Stimulated activated CD4-positive, alpha-beta T cell treated with anti-CD3 and anti-CD28 coated beads, TNF-alpha, amount 100 ng/mL, for 4 hours (primary cell): ENCODE measurements at places on chromosomes 16 and 17.

- DNase-seq = no peak
These were observed 5.8 kb downstream of the GPT2 start for GRCh38 chr16:46889942-46890300.

- DNase-seq = no peak
These were observed 12.1 kb upstream of the COTL1 start for GRCh38 chr16:84630009-84630408.

DNA sequence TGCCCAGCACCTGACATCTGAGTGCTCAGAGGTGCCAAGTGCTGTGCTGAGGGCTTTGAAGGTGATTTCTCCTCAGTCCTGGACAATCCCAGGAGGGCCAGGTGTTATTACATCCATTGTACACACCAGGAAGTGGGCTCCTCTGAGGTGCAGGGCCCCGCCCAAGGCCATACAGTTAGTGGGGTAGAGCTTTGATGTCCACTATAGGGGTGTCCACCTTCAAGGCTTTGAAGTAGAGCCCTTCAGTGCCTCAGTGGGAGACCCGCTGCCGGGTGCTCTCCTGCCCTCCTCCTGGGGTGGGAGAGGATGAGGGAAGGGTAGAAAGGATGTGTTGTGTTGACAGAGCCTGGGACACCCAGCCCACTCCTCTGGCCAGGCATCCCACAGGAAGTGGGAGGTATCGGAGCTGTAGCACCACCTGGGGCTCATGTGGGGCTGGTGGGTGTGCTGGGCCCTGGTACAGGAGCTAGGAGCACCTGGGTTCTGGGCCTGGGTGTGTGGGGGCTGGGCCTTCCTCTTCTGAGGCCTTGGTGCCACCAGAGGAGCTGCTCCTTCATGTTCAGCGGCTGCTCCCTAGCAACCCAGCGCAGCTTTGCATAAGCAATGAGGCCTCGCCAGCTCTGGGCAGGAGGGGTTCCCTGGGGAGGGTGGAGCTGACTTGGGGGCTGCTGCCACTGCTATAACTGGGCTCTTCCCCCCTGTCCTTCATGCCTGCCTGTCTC, 7.4 kb downstream of the LASP1 start:
- no peak for DNase-seq

GRCh38 chr16:21277927-21278706, at the start of gene CRYM:
Gene CRYM (minus strand): TSS chr16:21278290. CDS start chr16:21278251, 39 bp downstream.
- DNase-seq = no peak

DNA sequence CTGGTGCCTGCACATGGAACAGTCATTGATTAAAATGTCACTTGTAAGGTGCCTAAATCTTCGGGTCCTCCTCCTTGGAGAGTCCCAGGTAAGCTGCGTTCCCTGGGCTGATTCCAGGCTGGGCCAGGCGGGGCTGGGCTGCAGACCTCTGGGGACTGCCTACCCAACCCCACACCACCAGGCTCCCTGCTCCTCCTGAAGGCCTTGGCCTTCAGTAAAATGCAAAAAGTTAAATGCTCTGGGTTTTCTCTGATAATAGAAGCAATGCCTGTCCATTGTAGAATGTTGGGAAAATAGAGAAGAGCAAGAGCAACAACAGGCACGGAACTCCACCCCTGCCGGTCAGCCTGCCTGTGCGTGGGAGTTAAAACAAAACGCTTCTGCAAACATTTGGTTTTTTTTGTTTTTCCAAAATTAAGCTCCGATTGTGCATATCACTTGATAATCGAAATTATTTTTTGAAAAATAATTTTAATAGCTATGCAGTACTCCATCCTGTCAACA, 363.9 kb downstream of the SEC14L1 start:
- no peak for DNase-seq

- no peak for DNase-seq
These were observed 227.3 kb downstream of the HS3ST3A1 start for GRCh38 chr17:13374203-13375143.

GRCh38 chr16:10888320-10888937, 11.4 kb downstream of the CIITA start:
- DNase-seq = no peak

DNA sequence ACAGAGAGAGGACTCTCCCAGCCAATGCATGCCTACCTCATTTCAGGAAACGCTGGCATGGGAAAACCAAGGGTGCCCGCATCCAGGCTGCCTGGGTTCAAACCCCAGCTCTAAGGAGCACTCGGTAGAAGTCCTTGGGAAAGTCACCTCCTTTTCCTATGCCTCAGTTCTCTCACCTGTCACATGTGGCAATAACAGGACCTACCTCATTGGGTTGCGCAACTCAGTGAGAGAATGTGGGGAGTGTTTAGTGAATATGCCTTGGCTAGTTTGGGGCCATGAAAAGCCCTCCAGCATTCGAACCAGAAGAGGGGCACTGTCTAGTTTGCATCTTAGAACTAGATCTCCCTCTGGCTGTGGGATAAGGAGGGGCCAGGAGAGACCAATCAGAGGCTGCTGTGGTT, 9.0 kb upstream of the NXPH3 start:
- no peak for DNase-seq

DNA sequence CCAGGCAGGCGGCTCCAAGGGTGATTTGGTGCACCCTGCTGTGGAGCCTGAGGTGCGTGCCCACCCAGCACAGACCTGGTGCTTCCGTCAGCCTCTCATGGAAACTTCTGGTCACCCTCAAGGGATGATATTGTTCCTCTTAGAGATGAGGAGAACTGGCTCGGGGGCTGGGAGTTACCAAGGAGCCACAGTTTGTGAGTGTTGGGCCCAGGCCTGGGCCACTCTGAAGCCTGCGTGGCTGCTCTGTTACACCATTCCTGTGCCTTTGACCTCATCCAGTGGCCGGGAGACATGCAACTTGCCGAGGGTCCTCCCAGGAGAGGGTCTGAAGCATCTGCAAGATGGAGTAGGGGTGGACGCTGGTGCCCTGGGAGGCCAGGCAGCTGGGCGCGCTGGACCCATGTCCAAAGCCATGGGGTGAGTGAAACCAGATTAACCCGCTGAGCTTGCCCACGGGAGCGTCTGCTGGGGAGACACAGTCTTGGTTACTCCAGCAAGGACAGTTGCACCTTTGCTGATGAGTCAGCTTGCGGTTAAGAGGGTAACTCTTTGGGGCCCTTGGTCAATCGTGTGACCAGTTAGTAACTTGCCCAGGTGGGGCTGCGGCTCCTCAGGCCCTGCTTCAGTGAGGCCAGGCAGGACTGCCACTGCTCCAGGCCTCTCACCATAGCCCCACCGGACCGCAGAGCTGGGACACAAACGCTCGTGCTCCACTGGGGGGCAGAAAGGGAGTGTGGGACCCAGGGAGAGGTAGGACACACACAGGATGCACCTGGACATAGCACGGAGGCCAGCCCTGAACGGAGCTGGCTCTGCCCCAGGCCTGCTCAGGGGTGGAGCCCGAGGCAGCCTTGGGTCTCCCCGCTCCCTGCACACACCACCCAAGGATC, 7.5 kb downstream of the C16orf90 start:
- no peak for DNase-seq

DNA sequence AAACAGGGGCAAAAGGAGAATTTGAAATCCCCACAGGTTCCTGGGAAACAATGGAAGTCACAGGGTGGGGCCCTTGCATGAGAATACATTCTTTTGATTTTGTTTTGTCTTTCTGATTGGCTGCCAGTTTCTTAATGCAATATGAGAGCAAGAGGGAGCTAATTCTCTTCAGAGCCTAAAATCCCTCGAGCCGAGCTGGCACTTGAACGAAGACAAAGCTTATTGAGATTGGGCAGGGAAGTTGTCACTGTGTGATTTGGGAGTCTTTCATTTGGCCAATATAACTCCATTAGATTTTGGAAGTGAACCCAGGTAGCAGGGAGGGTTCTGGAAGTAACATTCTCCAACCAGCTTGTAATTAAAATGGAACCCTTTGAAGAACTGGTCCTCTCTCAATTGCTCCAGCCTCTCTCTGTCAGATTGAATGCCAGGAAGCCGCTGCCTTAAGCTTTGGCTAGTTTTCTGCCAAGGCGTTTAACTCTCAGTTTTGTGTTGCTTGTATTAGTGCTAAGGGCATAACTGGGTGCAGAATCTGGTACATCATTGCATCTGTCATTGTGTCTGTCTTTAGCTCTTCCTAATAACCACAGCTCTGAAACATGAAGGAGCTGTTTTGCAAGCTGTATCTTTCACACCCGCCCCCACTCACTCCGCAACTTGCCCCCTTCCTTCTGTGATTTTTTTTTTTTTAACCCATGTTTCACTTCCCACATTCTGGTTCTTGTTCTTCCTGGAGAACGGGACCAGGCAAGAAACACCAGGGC, 272.0 kb downstream of the MAF start:
- no peak for DNase-seq
